DMS 273 treated with DMSO at 0.1 percent for 48 hours (cell line): ENCODE measurements at places on chromosomes 7 and 10.
A peak's percentile ranks its signal among the peaks of the same experiment; 100 is the strongest.

- DNase-seq = peak; percentile 61
Measured at GRCh38 chr7:134420424-134421125, 38.3 kb downstream of the AKR1B1 start.

DNA sequence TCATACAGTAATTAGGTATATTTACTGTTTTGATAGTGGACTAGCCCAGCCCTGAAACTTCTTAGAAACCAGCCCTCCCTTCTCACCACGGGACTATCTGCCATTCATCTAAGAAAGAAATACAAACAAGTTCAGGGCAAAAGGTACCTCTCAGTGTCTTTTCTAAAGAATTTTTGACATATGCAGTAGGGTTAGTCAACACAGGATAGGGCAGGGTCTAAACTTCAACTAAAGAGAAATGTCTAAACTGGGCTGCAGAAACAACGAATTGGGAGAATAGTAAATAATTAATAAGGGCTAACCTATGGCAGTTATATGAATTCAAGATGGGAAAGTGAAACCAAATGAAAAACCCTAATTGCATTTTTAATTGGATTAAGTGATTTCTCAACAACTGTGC is 496.6 kb downstream of the INHBA start:
- DNase-seq = no peak

DNA sequence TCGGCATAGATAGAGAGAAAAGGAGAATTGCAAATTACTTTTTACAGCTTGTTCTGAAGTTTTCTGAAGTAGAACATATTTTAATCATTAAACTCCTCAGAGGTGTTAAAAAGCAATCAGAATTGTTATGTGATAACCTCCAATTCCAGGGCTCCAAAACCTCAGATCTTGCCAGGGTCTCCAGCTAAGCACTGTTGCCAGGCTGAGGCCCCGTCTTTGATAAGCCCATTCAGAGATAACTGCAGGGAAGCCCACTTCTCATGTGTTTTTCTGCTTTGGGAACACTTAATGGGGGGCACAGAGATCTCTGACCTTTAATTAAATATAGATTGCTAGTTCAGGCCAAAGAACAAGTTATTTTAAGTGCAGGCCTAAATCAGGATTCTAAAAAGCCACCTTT is 40.4 kb downstream of the GFRA1 start:
- DNase-seq = no peak

DNA sequence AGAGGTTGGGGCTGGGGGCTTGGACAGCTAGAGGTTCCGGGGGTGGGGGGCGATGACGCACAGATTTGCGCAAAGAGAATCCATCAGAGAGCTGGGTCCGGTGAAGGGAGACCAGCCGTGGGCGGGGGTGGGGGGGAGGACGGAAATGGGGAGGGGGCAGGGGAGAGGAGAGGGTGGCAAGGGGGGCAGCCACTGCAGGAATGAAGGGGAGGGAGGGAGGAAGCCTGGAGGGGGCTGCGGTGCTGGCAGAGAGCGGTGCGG is 1.2 kb upstream of the VGF start:
- no peak for DNase-seq
